ENCODE measurements at places on chromosomes 4 and X.

- DNase-seq = no peak
Measured at GRCh38 chr4:79178760-79179159, 147.1 kb downstream of the NAA11 start.

DNA sequence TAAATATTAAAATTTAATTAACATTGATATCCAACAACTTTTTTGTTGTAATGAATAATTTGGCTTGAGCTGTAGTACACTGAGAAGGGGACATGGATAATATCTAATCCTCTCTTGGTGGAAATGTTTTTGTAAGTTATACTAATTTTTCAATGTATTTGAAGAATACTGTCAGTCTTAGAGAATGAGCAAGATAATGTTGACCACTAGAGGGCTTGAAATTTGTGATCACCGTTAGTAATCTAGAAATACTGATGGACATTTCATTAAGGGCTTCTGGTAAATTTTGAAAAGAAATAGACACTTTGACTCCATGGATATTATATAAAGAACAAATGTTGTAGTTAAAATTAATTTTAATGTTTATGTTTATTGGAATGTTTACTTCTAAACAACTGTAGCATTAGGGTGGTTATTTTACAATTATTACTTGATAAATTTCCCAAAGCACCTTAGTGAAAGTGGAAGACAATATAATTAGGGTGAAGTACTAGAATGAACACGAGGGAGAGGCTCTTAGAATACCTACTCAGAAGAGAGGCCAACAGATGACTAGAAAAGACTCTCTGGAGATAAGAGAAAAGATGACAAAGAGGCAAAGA is 20.0 kb upstream of the CAMK2D start:
- no peak for DNase-seq

DNA sequence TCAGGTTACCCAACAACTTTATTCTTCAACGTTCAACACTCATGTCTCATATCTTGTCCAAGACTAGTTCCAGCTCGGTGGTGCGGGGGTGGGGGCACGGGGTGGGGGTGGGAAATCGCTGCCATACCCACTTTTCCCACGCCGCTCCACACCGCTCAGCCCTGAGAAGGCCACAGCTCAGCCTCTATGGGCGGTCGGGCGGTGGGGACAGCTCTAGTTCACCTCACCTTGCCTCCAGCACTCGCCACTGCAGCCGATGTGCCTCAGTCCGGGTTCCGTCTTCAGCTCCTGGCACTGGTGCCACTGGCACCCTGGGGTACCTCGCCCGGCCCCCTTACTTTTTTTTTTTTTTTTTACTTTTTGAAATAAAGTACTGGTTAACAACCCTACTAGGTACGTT is 522.2 kb downstream of the PCDH19 start:
- DNase-seq = no peak

GRCh38 chrX:47224266-47224895 is 5.9 kb downstream of the CDK16 start:
- no peak for DNase-seq

DNA sequence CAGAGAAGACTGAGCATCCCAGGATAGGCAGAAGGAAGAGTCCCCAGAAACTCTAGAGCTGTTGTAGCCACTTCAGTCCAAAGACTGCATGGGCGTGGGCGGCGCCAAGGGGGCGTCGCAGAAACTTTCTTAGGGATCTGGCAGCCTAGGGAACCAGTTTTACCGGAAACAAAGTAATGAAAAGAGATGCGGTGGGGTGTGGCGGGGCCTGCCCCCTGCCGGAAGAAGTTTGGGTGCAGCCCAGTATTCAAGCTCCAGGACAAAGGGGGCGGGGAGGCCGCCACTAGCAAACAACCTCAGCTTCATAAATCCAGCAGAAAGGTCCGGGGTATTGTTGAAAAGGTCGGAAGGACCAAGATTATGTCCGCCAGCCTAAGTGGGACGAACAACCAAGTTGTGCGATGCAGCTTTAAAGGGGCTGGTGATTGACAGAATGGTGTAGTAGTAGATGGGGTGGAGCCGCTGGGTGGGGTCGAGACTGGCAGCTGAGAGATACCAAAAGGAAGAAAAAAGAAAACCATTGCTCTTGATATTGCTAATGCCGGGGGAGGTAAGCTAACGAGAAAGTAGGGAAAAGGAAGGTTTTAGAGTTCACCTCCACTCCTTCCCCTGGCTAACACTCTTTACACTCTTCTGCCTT is 190.5 kb downstream of the RRAGB start:
- DNase-seq = no peak

GRCh38 chr4:78624048-78624447 is 72.5 kb downstream of the ANXA3 start:
- no peak for DNase-seq

DNA sequence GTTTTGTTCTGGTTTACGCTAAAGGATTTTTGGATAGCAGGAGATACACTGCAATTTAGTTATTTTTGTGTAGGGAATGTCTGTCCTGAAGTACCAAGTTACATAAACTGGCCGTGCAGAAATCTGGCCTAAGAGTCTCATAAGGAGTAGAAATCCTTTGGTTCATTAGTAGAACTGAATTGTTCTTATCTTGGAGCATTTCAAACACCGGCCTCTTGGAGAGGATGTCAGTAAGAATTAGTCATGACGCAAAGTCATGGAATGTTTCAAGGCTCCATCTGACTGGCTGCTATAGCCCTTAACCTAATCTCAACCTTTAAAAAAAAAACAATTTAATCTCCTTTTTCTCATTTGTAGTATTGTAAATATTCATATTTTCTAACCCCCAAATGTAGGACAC is 15.2 kb downstream of the PDLIM3 start:
- DNase-seq = no peak

DNA sequence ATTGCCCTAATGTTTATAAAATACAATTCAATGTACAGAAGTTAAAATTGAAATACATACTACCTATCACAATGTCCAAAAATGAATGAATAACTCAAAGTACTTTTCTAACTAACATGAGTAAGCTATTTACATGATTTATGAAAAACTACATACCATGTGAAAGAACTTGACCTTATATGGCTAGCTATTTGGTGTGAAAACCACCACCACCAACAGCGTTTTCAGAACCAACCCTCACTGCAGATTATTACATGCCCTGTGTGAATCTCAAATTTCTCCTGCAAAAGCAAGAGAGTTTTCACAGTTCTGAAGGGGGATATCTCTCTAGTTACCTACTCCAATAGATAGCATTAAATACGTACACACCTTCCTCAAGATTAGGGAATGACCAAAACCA is 198.5 kb downstream of the SPATA18 start:
- no peak for DNase-seq

GRCh38 chrX:17596061-17596460 is 141.2 kb upstream of the SCML1 start:
- DNase-seq = no peak

DNA sequence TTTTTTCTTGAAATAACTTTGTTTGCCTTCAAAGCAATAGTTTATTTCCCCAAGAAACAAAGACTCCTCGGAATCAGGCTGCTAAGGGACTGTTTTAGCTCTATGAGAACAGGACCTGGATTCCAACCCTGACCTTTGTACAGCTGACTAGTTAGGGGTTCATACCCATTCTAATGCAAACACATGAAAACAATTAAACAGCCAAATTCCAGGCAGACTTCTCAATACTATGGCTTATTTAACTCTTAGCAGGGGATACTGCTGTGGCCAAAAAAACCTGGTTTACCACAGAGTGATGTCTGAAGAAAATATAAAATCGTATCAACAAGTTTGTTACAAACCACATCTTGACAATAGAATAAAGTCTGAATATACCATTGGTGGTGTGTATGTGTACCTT is 129.6 kb upstream of the INTU start:
- DNase-seq = no peak

DNA sequence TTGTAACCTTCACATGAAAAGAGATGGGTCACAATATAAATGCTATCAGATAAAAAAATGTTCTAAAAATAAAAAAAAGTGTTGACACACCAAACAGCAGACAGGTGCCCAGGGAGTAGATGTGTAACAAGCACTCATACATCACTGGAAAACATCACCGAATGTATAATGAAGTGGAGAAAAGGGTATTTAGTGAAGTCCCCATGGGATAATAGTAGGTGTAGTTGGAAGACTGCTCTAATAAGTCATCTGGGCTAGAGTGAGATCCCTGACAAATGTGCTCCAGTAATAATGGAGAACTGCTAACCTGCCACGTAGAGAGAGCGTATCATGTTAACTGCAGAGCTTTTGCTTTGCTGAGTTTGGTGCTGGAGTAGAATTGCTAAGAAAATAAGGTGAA is 152.0 kb downstream of the GRIA2 start:
- DNase-seq = no peak
